ENCODE measurements at places on chromosomes 13 and 19. TPM values are rescaled to one million over a fixed set of nuclear protein-coding genes. Genes with fewer than 3 reads are reported as not detected.

Gene PEG3
- 1.2 TPM for total RNA-seq

- DNase-seq, result no peak
Measured at GRCh38 chr13:112997188-112998130, 28.4 kb downstream of the MCF2L start.

DNA sequence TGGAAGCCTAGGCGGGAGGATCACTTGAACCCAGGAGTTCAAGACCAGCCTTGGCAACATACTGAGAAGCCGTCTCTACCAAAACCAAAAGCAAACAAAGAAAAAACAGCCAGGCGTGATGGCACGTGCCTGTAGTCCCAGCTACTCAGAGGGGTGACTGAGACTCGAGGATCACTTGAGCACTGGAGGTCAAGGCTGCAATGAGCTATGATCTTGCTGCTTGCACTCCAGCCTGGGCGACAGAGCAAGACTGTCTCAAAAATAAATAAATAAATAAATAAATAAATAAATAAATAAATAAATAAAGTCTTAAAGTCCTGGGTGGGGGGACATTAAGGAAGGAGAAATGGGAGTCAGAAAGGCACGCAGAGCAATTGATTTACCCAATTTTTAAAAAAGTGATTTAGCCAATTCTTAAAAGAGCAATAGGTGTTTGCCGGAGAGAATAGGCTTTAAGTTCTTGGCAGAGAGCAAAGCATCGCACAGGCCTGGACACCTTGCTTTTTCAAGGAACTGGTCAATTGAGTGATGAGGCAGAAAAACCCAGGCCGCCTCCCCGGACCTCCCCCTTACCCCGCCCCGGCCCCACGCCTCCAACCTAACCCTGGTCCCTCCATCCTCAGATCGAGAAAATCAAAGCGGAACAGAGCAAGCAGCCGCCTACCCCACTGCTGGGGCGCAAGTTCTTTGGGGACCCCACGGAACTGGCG is 9.5 kb upstream of the SHKBP1 start:
- peak; percentile 83 for DNase-seq

GRCh38 chr13:50069261-50069660 is 54.0 kb downstream of the KCNRG start:
- no peak for DNase-seq
